Activated naive CD8-positive, alpha-beta T cell treated with anti-CD3 and anti-CD28 coated beads, Interleukin-2, amount 50 U/mL, for 16 hours (primary cell): ENCODE measurements at places on chromosomes 1 and 21.

GRCh38 chr1:10819198-10819901 is 22.9 kb upstream of the CASZ1 start:
- DNase-seq, result no peak

DNA sequence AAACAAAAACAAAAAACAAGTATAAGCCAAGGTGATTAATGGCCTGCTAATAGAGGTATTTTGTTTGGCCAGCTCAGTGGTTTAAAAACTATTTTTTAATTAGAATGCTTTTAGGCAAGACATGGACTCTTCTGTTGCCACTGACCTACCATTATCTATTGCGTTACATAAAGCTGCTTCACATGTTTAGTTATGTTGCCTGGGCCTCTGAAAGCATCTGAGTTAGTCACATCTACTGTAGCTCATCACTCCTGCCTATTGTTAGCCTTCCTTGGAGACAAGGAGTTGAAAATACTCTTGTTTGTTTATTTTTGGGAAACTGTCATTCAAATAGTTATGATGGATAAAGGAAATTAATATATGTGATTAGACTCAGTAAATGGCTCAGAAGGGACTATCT is 14.3 kb downstream of the DNAJB4 start:
- DNase-seq, result no peak

DNA sequence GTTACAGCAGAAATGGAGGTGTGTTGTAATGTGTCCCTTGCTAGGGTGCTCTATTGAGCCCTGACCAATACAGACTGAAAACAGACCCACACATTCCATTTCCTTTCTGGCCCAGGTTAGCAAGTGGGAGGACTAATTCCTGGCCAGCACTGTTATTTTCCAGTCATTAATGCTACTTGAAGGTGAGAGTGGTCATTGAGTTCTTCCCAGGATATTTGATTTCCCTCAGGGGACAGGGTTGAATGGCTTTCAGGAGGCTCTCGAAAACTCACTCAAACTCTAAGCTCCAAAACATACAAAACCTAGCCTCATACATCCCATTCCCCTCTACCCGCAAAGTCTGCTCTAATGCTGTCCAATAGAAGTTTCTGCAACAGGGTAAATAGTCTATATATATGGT is 6.2 kb downstream of the LRRC52 start:
- DNase-seq, result no peak

DNA sequence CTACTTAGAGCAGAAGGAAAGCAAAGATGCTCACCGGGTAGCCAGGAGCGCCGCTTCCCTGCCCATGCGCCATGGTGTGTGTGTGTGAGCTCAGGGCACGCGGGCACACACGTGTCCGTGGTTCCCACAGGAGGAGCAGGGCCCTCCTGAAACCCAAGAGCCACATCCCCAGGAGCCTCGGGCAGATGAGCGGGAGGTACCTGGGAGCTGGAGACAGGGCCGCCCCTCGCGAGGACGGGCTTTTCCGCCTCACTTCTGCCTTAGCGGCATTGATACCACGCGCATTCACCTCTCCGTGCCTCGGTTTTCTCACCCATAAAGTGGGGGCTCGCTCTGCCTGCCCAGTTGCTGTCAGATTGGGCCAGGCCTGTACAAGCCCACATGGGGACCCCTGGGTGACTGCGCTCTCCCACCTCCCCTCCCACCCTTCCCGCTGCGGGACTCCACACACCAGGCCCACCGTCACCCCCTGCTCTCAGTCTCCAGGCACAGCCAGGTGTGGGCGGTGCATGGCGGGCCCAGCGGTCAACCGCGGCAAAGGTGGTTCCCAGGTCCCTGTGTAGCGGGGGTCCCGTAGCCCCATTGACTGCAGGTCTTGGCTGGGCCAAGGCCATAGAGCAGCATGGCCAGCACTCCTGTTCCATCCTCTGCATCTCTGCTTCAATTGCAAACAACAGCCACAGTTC is 66.3 kb downstream of the SIK1 start:
- DNase-seq, result no peak

DNA sequence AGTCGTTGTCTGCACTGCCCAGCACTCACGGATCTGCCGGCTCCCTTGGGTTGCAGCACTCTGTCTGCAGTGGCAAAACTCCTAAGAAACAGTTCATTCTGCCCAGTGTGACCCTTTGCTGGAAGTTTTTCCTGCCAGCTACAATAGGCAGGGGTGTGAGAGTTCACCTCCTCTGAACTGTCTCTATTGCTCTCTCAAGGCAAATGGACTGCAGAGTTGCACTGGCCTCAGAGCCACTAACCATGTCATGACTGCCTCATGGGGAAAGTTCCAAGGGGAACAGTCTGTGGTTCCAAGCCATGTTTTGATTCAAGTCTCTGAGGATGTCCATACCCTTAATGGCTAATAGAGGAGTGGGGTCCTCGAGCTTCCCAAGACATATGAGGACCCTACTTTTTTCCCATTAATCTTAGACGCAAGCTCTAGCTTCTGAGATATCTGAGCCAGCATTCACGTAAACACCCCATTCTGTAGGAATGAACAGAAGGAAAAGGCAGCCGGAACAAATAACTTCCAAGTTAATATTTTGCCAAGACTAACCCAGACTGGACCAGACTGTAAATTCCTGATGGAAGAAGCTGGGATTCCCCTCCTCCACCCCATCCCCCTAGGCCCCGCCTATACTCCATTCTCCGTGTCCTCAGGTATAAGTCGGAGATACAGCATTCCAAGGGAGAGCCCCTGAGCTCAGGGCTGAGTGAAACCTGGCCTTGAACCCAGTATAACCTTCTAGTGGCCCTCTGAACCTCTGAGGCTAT is 93.8 kb upstream of the AKT3 start:
- no peak for DNase-seq

DNA sequence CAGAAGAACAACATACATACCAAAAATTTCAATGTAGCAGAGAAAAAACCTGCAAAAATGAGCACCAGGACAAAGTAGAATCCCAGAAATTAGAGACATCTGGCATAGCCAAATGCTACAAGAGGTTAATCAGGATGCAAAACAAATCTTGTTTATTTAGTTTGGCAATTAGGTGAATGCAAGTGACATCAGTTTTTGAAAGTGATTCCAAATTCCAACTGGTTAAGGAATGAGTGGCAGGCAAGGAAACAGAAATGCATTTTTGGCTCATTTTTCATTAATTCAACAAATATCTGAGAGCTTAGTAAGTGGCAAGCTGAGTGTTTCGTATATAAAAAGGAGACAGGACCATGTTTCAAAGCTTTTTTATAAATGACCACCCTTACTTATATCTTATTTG is 21.3 kb downstream of the SCAF4 start:
- DNase-seq, result no peak

DNA sequence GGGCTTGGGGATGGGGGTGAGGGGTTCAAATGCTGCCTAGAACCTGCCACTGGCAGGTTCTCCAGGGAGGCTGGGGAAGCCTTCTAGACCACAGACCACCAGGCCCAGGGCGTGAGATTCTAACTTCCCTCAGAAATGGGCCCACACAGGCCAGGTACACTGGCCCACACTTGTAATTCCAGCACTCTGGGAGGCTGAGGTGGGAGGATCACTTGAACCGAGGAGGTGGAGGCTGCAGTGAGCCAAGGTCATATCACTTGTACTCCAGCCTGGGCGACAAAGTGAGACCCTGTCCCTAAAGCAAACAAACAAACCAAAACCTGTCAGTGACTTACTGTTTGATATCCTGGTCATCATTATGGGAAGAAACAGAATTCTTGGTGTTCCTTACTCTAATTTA is 31.7 kb downstream of the OPTC start:
- no peak for DNase-seq

DNA sequence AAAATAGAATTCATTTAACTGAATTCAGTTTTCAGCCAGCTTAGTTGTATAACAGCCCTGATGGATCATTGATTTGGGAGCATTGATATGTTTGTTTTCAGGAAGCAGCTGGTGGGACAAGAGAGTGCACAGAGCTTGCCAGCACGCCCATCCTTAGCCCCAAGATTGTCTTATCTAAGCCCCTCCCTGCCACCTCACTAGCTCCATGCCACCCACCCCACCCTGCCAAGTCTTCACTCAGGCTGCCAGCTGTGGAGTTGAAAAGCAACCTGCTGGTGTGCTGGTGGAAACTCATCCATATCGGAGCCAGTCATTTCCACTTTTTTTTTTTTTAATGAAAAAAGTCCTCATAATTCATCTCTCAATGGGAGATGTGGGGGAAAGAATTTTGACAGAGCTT is 11.8 kb downstream of the KIRREL1 start:
- no peak for DNase-seq

GRCh38 chr1:237509748-237510147 is 381.0 kb downstream of the ZP4 start:
- DNase-seq, result no peak

DNA sequence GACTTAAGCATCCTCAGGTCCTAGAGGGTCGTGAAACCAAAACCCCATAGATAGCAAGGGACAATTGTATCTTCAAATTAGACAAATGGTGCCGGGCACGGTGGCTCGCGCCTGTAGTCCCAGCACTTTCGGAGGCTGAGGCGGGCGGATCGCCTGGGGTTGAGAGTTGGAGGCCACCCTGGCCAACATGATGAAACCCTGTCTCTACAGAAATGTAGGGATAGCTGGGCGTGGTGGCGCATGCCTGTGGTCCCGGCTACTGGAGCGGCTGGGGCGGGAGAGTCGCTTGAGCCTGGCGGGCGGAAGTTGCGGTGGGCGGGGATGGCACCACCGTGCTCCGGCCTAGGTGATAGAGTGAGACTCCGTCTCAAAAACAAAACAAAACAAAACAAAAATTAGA is 780.6 kb downstream of the BRINP3 start:
- DNase-seq, result no peak

GRCh38 chr1:4657960-4658541 is 3.6 kb downstream of the AJAP1 start:
- DNase-seq, result no peak

- DNase-seq, result no peak
Measured at GRCh38 chr1:36944883-36945282, 89.4 kb downstream of the GRIK3 start.

- no peak for DNase-seq
Measured at GRCh38 chr1:183125279-183125999, 60.6 kb upstream of the LAMC2 start.

DNA sequence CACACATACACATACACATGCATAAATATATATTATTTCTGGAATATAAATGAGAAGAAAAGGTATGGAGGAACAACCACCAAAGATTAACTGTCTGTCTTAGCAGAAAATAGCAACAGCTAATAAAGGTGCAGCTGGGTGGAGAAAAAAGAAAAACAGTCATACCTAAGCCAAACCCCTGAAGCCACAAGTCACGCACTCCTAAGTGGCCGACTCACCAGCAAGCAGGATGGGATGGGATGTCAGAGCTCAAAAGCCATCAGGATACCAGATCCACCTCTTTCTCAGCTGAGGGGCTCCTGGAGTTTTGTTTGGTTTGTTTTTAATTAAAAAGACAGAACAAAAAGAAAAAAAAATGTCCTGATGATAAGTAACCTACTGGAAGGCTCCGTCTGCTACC is 64.7 kb upstream of the HIVEP3 start:
- no peak for DNase-seq

DNA sequence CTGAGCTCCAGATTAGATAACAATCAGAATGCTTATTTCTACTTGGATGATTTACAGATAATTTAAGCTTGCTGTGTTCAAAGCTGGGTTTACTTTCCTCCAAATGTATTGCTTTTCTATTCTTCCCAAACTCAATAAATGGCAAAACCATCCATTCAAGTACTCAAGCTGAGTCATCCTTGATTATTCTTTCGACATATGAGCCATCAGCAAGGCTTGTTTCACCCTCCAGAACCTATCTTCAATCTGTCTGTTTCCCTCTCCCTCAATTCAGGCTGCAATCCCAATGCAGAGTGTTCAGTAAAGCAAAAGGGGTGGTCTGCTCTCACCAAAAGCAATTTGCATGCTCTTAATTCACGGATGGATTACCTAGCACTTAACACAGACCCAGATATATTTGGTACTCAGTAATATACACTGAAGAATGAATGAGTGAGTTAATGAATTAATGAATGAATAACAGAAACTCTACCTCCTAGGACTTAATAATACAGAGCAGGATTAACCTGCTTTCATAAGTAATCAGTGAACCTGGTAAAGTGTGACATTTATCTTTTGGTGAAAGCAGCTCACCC is 41.9 kb downstream of the DDR2 start:
- DNase-seq, result no peak

DNA sequence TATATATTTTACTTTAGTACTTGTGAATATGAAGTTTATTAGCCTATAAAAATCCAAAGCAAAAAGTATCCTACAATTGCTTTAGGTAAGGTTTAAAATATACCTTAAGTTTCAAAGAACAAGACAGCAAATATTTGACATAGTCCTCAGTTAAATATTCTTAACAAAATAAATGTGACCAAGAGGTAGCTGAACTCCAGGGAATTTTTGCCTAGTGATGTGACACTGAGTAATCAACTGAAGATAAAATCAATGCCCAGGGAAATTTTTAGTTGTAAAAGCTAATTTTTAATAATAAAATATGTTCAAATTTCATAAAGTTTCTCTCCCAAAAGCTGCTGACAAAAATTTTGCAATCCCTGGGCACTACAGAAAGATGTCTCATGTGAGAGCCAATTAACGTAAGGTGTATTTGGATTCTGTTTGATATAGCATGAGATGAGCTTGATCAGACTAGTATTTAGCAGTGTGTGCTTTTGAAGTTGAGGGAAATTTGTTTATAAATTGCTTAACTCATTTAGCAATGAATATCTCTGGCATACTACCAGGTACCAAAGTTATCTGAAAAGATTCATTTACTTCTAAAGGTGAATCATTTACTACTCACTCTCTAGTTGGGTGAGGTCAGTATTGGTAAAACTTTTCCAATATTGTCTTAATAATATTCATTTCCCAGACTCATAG is 80.2 kb upstream of the PALMD start:
- no peak for DNase-seq

GRCh38 chr21:46014828-46015227 is 33.3 kb downstream of the COL6A1 start:
- DNase-seq, result no peak

DNA sequence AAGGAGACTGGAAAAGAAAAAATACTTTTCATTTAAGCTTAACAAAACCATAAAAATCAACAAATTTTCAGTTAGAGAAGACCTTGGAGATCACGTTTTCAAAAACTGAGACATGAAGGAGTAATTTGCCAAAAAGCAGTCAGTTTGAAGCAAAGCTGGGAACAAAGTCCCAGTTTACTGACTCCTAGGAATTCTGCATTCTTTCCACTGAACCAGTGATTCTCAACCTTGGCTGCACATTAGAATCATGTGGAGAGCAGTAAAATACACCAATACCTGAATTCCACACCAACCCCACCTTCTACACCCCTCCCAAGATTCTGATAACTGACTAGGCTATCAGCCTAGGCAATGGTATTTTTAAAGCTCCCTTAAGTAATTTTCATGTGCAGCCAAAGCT is 73.5 kb downstream of the PRPF38A start:
- no peak for DNase-seq

DNA sequence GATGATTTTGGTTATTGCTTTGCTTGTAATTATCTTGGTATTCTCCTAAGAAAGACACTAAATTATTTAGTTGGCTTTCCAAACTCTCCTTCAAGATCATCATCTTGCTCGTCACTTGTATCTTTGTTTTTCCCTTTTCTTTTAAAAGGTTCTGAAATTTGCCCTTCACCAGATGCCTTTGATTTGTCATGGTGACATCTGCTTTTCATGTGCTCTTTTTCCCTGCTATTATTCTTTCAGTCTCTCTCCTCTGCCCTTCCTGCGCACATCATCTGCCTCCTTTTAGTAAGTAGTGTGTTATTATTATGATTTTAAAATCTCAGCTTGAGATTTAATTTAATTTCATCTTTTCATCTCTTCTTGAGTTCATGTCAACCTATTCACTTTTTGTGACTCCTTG is 92.1 kb downstream of the BACH1 start:
- DNase-seq, result no peak

- DNase-seq, result no peak
Measured at GRCh38 chr1:193553564-193553963, 367.2 kb upstream of the B3GALT2 start.
